Activated CD4-positive, alpha-beta T cell treated with anti-CD3 and anti-CD28 coated beads, Interleukin-2, amount 10 ng/mL, durations not matched to agents 7 days and 5 days (primary cell): ENCODE measurements at places on chromosomes 6 and 20. TPM values are rescaled to one million over a fixed set of nuclear protein-coding genes. Genes with fewer than 3 reads are reported as not detected.

- DNase-seq = no peak
These were observed 7.3 kb downstream of the EDN1 start for GRCh38 chr6:12297363-12298016.

GRCh38 chr6:106146852-106147351, 60.8 kb downstream of the PRDM1 start:
- no peak for DNase-seq

- DNase-seq = no peak
These were observed 16.0 kb downstream of the ECT2L start for GRCh38 chr6:138811866-138812265.

DNA sequence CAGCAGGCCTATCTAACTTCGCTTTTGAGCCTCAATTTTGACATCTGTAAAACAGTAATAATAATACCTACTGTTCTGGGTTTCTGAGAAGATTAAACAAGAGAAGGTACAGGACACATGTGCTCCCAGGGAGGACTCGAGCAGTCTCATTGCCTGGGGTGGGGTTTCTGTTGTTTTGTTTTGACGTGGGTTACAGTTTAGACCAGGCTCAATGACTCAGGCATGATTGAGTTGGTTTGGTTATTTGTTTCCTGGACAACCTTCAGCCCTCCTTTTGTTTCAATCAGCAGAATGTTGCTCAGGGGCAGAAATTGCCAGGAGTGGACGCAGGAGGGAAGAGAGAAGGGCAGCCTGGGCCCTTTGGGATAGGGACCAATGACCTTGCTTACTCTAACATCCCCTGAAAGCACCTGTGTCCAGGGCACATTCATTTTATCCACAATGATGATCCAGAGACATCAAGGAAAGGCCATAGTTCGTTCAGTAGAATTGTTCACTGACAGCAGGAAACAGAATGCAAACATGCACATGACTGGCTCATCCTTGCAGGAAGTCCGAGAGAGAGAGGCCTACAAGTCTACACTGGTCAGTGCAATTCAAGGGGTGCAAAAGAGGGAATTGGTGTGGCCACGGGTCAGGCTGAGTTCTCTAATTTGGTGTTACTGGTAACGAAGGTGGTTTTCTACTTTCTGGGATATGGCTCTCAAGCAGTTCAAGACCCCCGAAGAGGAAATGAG, 74.5 kb upstream of the MRPS10 start:
- DNase-seq = no peak

DNA sequence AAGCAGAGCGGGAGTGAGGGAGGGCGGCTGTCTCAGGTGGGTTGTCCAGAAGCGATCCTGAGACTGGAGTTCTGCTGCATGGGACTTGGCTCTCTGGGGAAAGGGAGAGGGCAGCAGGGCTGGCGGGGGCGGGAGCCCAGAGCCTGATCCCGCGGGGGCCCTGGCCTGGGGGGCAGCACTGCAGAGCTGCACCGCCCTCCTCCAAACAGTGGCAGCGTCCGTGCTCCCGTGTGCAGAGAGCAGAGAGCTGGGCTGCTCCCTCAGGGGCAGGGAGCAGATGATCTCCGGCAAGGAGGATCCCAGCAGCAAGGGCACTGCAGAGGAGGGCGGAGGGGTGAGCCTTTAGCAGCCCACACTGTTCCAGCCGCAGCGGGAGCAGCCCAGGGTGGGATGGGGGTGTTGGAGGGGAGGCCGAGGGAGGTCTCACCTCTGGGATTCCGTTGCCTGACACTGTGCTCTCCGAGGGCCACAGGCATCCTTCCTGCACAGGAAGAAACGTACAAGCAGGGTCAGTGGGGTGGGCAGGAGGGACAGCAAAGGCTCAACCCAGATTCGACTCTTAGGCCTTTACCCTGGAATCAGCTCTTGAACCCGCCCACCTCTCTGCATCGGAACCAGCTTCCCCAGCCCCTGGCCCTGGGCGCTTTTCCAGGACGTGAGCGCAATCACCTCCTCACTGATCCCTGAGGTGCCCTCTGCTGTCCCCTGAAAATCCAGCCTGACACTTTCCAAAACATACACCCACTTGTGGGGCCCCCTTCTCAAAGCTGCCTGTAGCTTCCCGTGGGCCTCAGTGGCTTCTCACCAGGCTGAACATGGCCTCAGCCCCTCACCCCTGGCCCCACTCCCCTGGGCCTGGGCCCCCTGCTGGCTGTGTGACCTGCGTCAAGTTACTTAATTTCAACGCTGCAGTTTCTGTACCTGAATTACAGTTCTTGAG, 32.6 kb upstream of the ZBP1 start:
- no peak for DNase-seq

DNA sequence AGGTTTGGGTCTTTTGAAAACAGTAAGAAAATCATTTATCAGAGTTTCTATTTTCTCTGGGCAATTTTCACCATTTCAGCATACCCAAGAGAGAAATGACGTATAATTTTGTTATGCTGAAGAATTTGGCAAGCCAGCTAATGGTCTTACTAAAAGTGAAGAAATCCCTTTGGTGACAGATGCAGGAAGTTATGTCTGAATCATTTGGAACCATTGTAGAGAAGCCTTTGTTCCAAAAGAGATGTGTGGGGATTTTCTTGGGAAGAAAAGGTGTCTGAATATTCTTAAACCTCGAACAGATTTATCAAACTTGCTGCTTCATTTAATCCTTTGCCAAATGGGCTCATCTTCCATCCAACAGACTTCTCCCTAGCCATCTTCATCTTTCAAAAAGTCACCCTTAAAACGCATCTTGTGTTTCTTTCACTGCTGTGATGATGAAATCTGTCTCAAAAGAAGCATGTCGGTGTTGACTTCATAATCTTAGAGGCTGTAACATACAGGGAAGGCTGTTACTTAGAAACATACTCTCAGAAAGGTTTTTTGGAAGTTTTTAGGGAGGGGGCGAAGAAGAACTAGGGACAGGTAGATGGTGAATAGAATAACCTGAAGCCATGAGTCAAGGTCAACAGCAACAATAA, 39.5 kb downstream of the CITED2 start:
- no peak for DNase-seq

GRCh38 chr6:54519161-54519560, 210.9 kb downstream of the TINAG start:
- no peak for DNase-seq

DNA sequence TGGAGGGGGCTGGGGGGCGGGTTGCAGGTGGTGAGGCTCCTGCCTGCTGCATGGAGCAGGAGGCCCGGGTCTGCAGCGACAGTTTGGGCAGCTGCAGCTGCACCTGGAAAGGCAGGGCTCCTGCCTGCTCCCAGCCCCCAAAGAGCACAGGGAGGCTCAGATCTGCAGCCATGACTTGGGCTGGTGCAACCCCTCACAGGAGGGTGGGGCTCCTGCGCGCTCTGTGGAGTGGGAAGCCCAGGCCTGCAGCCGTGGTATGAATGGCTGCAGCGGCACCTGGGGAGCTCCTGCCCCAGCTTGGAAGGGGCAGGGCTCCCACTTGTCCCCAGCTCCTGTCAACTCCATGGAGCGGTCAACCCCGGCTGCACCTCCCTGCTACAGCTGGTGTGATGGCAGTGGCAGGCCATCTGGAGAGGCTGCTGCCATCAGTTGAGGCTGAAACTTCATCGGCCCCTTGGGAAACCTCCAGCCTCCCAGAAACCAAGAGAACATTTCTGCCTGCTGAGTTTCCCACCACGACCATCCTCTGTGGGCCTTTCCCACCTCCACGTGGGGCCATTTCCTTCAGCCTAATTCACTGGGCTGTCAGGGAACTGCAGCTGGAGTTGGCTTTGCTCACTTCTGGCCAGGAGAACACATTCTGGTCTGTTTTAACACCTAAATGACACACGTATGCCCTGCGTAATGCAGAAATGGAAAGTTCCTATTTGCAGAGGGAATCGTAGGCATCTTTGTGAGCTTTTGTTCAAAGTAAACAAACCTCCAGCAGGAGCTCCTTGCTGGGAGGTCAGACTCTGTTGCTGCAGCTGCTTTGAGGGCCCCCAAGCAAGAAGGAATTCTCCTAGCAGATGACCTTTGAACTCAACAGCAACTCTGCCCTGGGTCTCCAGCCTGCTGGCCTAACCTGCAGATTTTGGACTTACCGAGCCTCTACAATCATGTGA, 429.0 kb downstream of the PREX1 start:
- no peak for DNase-seq

- DNase-seq = no peak
These were observed 105.3 kb downstream of the EYA2 start for GRCh38 chr20:46999801-47000465.

DNA sequence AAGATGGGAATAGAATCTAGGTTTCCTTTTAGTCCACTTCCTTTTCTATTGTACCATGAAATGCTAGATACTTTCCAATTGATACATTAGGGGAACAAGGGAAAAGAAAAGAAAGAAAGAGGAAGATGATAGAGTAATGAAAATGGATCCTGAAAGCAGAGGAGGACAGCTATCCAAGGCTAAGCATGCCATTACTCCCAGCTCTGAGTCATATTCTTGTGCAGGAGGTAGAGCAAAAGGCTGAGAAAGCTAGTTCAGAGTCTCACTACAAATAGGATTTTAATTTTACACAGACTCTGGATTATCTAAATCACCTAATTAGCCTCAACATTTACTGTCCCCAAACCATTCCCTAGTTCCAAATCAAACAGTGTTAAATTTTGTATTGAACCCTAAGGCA, 23.6 kb downstream of the RWDD2A start:
- DNase-seq = no peak

GRCh38 chr6:36484736-36485135, 41.9 kb downstream of the KCTD20 start:
- DNase-seq = no peak

DNA sequence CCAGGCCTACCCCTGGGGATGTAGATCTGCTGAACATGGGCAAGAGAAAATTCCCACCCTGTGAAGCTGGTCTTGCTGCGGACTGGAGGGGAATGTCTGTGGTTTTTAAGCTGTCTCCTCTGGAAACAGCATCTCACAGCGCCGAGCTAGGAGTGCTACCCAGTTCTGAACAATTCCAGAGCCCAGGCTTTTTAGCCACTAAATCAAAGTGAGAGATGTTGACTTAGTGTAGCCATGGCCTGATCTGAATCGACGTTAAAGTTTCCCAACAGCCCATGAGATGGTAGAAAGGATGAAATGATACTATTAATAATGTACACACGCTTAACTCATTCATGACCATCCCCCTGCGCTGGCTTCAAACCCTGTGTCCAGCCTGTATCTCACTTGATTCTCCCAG, 63.7 kb downstream of the KCNB1 start:
- no peak for DNase-seq

DNA sequence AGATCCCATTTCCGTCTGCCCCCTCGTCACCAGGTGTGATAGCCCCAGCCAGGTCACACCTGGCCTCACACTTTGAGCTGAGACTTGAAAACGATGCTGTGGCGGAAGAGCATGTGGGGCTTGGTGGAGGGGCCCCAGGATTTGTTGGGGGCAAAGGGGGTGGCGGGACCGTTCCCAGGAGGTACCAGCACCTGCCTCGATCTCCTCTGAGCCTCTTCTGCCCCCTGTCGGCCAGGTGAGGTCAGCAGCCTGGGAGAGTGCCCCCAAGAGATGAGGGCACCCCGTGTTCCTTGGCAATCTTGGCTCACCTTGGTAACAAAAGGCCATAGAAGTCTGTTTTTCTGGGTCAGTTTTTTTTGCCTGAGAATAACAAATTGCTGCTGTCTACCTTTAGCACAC, 25.4 kb downstream of the SPATA2 start:
- DNase-seq = no peak

DNA sequence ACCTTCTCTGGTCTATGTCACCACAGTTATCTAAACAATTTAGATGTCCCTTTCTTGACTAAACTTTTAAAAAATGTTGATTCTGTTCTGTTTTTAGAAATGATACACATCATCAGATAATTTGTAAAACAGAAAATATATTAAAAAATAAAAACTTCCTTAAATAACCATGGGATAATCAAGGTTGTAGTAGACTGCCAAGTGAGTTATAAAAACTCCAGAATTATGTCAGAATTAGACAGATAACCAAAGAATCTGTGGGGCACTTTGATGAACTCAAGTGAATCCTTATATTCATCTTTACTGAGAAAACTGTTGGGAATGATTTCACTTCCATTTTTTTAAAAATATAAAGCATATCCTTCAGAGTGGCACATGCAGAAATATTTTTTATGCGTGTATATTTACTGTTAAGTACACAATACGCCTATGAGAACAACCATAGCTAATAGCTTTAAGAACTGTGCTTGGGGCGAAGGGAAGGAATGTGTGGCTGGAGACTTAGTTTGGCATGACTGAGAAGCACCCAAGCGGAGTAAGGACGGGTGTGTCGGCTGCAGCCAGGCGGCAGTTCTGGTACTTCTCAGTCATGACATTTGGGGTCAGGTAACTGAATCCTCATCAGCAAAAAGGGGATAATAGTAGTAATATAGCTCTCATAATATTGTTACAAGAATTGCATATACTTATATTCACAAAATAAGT, 604.7 kb upstream of the CITED2 start:
- no peak for DNase-seq

- DNase-seq = peak; percentile 56
These were observed 19.7 kb downstream of the FAM217A start for GRCh38 chr6:4059115-4059777.

- DNase-seq = no peak
These were observed 55.5 kb downstream of the B3GAT2 start for GRCh38 chr6:70901324-70901723.

- no peak for DNase-seq
These were observed 36.9 kb upstream of the SYNCRIP start for GRCh38 chr6:85679445-85680123.

- DNase-seq = no peak
These were observed 696 bp downstream of the CALHM5 start for GRCh38 chr6:116512111-116512559.

DNA sequence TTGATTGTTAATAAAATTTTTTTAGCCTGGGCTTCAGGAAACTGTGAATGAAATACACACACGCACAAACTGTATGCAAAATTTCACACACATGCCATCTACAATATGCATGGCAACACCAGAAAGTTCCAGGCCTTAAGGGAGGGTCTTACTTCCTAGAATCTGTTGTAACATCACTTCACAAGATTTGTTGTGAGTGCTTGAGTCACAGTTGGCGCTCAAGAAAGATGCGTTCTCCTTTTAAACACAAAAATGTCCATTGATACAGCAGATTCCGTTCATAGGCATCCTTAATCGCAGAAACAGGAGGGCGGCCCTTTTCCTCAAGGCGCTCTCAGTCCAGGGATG, 485 bp upstream of the RTF2 start:
- no peak for DNase-seq

- no peak for DNase-seq
These were observed 63.9 kb downstream of the FHL5 start for GRCh38 chr6:96626759-96627364.

- DNase-seq = no peak
These were observed 503.9 kb downstream of the CD83 start for GRCh38 chr6:14621518-14621917.

- no peak for DNase-seq
These were observed 152.9 kb upstream of the DST start for GRCh38 chr6:56795466-56796195.

- DNase-seq = no peak
These were observed 252.9 kb upstream of the MAN1A1 start for GRCh38 chr6:119602215-119603178.

GRCh38 chr6:115865914-115866313, 194.8 kb downstream of the FRK start:
- no peak for DNase-seq

The BPIFB2 gene
- not detected for total RNA-seq

The STX11 gene
- total RNA-seq = 14.5 TPM

The ADGRG6 gene
- total RNA-seq = 0.35 TPM

The TMEM170B gene
- 0.82 TPM for total RNA-seq

The HLA-DMB gene
- total RNA-seq = 8.5 TPM

The SLC12A5 gene
- 0.42 TPM for total RNA-seq

The ADGRF5 gene
- total RNA-seq = not detected

The MLN gene
- total RNA-seq = not detected

The PRR18 gene
- not detected for total RNA-seq

The STX7 gene
- total RNA-seq = 24.3 TPM

The HUS1B gene
- total RNA-seq = 1.5 TPM

The HIVEP1 gene
- 24.2 TPM for total RNA-seq

The PARD6B gene
- 4.2 TPM for total RNA-seq
